ENCODE measurements at places on chromosomes 5 and 9.

DNA sequence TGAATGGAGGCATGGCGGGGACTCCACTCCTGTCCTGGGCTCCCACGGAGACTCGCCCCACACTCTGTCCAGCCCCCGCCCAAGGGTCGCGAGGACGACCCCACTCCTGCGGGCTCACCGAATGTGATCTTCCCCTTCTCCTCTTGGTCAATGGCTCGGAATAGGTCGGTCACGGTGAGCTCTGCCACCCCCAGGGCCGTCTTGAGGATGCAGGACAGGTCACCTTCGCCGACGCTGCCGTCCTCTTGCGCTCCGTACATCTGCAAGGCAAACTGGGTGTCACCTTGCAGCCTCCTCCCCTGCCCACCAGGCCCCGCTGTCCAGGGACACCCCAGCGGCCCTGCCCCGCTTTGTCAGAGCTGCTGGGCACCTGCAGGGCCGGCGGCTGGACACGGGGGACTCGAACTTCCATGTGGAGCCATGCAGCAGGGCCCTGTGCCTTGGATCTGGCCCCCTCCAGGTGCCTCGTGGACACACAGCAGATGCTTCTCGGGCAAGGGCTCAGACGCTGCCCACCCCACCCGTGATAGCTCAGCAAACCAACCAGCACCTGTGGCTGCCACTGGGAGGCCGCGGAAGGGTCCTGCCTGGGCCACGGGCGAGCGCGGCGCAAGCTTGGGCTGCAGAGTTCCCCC is 21.5 kb upstream of the SLC6A3 start:
- H3K4me1 ChIP-seq: peaks cover 6% of the 10 kb centered on the region
- H3K27me3 ChIP-seq: no peaks in the 10 kb centered on the region
- H3K27ac ChIP-seq: no peak overlapping the region
- peaks cover 46% of the 10 kb centered on the region for H3K36me3 ChIP-seq
- no peak overlapping the region for H3K4me3 ChIP-seq

DNA sequence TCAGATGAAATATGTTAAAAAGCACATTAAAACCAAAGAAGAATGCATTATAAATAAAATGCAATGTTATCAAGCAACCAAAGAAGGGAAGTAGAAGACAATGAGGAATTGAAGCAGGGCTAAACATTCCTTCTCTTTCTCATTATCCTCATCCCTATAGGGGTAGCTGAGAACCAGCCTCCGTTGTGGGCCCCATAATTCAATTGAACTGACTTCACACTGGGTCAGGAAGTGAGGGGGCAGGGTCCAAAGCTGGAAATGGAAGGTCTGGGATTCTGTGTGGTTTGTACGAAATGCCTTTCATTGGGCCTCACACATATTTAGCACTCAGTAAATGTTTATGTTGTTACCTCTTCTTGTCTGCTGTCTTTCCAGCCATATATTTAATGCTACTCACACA is 220.4 kb upstream of the CD180 start:
- H3K36me3 ChIP-seq: no peaks in the 10 kb centered on the region
- H3K27me3 ChIP-seq: no peaks in the 10 kb centered on the region
- H3K27ac ChIP-seq: no peak overlapping the region
- no peak for DNase-seq
- H3K4me3 ChIP-seq: no peak overlapping the region

DNA sequence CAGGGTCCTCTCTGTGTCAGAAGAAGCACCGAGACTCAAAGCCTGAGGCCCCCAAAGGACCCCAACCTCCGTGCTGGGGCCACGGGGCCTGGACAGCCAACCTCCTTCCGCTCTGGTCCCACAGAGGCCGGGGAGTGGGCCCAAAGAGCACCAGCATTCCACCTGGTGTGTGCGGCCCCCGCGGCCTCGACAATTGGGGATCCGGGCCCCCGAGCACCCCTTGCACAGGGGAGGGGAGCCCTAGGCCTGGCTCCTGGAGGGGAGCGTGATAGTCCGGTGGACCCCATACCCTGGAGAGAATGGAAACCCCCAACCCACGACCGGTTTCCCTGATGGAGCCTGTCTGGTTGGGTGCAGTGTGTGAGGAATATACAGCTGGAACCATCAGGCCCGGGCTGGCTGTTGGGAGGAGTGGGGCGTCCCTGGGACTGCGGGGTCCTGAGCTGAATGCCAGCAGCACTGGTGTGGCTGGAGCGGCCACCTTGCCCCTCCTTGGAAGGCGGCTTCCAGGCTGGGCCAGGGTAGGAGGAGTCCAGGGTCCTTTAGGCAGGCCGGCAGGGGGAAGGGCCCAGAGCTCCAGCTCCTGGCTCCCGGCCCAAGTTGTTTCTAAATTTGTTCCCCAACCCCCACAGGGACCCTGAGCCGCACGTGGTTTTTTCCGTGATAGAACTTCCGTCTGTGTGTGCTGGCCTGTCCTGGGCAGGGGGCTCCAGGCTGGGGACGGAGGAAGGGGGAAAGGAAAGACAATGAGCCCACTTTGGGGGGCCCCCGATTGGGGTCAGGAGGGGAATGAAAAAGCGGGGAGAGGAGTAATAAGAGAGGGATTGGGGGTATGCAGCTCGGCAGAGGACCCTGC is 825 bp upstream of the TOR4A start:
- H3K4me3 ChIP-seq: peak overlapping the region; percentile 32
- no peak for DNase-seq
- peaks cover 8% of the 10 kb centered on the region for H3K4me1 ChIP-seq
- H3K36me3 ChIP-seq: peaks cover 4% of the 10 kb centered on the region
- no peaks in the 10 kb centered on the region for H3K27me3 ChIP-seq

GRCh38 chr5:21685522-21685921 is 1167.6 kb downstream of the CDH12 start:
- H3K36me3 ChIP-seq: no peaks in the 10 kb centered on the region
- no peak overlapping the region for H3K4me3 ChIP-seq
- no peaks in the 10 kb centered on the region for H3K27me3 ChIP-seq

Data from activated CD4-positive, alpha-beta T cell treated with anti-CD3 and anti-CD28 coated beads for 36 hours (primary cell).